ENCODE measurements at places on chromosomes 12 and 14.

DNA sequence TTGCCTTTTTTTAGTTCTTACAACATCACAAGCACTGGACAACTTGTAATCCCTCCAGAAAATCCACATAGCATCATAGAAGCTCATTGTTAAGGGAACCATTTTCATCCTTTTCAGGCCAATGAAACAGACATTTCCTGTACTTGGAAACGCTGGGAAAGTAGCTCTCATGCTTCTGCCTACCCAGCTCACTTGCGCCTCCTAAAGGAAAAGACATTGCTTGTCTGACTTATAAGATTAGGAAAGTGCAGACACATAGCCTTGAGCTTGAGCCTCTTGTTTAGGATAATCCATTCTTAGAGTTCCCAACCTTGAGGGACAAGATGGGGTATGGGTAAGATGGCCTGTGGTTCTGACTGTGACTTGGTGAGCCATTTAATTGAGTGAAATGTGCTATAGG lies 589.5 kb downstream of the NOVA1 start:
- DNase-seq: no peak

DNA sequence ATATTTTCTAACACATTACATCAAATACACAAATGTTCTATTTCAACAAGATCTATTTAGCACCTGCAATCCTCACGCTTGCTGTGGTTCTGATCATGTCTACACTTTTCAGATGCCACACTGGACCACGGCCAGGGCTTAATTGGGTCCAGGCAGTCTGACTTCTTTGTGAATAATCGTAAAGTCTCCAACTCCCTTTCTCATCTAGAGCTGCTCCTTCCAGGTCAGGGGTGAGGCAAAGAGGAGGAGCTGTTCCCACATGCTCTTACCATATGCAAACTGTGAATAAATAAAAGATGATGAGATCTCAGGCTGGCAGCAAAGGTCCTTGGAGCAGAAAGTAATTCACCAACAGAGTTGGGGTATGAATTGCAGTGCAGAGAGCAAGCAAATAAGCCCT lies 316.6 kb downstream of the GLT1D1 start:
- no peak for DNase-seq

DNA sequence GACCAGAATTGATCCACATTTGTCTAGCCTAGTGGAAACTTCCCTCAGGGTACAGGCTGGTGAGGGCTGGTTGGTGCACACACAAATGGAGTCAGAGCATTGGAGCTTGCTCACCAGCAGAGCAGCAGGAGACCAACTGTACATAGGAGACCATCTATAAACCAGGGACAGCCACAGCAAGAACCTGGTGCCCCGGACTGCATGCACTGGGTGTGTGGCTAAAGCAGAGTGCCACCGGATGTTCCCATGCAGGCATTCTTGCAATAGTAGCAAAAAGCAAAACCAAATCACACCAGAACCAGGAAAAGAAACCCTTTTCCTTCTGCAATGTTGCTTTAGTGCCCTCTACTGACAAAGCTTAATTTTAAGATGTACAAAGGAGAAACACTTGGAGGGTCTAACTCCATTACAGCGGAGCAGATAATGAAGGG lies 136.4 kb downstream of the MDGA2 start:
- no peak for DNase-seq

GRCh38 chr12:21656905-21657325 lies 727 bp downstream of the LDHB start:
- DNase-seq: peak; percentile 58

DNA sequence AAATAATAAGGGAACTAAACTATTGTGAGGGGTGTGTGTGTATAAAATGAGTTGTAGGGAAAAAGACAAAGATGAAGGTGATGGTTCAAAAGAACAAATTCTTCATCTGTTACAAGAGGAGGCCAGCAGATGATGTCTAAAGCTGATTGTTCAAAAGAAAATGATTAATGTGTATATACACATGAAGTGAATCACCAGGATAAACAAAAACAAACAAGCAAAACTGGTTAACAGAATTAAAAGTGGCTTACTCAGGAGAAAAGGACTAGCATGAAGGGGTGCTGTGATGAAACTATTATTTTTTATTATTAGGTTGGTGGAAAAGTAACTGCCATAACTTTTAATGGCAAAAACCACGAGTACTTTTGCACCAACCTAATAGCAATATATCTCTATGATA lies 348.4 kb downstream of the BCL11B start:
- DNase-seq: no peak

GRCh38 chr14:72521968-72522741 lies 371.7 kb downstream of the DPF3 start:
- DNase-seq: no peak

GRCh38 chr14:83712418-83713129 lies 1817.4 kb upstream of the FLRT2 start:
- DNase-seq: no peak

DNA sequence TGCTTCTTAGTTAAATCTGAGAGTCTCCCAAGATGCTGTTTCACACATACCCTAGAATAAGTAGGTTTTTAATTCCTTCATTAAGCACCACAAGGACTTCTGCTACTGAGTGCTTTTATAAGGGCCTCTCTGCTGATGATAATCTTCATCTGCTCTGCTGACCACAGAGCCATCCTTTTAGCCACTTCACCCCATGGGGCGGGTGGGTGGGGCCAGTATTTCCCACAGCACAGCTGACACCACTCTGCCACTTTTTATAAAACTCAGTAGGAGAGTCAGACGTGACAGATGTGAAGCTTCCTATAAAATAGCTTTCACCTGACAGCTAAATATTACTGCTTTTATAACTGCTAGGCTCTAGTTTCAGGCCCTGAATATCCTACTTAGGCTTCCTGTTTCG lies 20.3 kb downstream of the FCF1 start:
- DNase-seq: no peak

- DNase-seq: no peak
These were observed 153.1 kb downstream of the TMEM117 start for GRCh38 chr12:43988838-43989560.

GRCh38 chr14:51081209-51081608 lies 13.7 kb downstream of the TRIM9 start:
- no peak for DNase-seq

DNA sequence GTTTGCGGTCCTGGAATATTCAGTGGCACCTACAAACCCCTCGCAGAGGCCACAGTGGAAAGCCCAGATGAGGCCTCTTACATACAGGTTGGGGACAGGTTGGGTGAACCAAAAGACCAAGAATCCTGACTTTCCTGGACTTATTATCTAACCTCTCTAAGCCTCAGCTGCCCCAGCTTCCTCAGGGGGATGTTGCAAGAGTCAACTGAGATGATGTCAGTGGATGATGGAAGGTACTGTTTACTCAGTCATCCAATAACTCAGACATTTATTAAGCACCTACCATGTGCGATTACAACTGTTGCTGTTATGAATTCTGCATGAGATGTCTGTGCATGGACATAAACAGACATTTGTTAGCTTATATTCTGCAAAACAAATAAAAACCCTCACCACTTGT lies 72.8 kb downstream of the RFX4 start:
- no peak for DNase-seq

- no peak for DNase-seq
These were observed 420.8 kb downstream of the CCDC91 start for GRCh38 chr12:28611115-28611435.

DNA sequence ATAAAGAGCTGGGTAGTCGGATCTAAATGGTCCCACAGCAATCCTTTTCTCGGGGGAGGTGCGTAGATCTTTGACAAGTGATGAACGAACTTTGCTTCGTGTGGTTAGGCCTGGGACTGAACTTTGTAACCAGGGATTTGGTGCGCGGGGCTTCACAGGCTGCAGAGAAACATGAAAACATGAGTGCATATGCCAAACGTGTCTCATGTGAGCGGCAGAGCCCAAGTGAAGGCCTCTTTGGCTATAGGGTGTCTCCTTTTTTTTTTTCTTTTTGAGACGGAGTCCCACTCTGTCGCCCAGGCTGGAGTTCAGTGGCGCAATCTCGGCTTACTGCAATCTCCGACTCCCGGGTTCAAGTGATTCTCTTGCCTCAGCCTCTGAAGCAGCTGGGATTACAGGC lies 12.0 kb upstream of the RIOX1 start:
- DNase-seq: no peak

- DNase-seq: no peak
These were observed 122.5 kb downstream of the DICER1 start for GRCh38 chr14:95034788-95035187.

GRCh38 chr14:88359500-88359899 lies 26.0 kb upstream of the SPATA7 start:
- no peak for DNase-seq

GRCh38 chr14:61321385-61322010 lies at the start of gene PRKCH:
PRKCH (plus strand) TSS chr14:61321579; CDS start chr14:61322102, 523 bp downstream.
- peak; percentile 92 for DNase-seq

- DNase-seq: peak; percentile 63
These were observed 8.1 kb upstream of the PPP1R1A start for GRCh38 chr12:54596526-54596946.

DNA sequence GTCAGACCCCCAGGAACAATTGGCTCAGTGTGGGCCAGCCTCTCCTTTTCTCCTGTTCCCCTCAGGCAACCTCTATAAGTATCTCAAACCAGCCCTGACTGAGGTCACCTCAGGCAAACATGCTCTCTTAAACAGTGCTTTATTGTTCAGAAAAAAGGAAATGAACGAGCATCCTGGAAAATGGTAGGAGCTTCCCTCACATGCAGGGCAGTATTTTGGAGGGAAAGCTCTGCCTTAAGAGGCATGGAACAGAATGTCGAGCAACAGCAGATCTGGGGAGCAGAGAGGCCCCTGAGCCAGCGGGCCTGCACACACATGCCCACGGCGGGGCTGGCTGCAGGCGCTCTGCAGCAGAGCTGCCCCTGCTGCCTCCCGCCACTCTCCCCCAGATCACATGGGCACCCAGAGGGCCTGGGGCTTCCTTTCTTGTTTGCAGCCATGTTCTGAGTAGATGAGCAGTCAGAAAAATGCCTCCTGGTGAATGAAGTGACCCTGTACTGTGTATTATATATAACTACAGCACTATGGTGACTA lies 42.0 kb downstream of the MOK start:
- no peak for DNase-seq

GRCh38 chr14:70257526-70257925 lies 68.8 kb upstream of the SLC8A3 start:
- no peak for DNase-seq

DNA sequence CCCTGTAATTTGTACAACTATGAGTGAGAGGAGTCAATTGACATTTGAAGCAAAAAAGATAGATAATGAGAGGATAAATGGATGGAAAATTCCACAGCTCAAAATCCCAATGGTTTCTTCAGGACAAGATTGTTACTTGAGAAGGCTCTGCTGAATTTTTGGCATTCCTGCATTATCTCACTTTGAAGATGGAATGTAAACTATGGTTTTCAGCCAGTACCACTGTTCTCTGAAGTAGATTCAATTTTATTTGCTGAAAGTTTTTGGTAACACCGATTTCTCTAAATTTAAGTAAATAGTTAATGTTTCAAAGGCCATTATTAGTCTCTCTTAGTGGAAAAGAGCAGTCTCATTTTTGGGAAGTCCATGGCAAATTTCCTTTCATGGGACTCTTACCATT lies 121.9 kb upstream of the SLC38A2 start:
- no peak for DNase-seq

- DNase-seq: no peak
These were observed 83.3 kb upstream of the SLC38A4 start for GRCh38 chr12:46908936-46909635.

DNA sequence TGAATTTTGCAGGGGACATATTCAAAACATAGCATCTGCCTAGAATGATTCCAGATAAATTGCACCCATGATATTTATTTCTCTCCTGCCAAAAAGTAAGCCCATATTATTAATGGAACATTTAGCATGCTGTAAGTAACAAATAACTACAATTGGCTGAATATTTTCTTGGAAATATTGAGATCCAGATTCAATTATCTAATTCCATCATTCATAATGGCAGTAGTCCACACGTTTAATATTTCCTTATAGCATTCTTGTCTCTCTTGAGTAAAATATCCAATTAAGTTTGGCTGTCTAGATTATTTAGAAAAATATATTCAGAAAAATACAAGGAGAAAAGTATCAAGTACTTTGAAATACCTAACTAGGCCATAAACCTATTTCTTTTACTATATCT lies 157.5 kb downstream of the FLRT2 start:
- no peak for DNase-seq

DNA sequence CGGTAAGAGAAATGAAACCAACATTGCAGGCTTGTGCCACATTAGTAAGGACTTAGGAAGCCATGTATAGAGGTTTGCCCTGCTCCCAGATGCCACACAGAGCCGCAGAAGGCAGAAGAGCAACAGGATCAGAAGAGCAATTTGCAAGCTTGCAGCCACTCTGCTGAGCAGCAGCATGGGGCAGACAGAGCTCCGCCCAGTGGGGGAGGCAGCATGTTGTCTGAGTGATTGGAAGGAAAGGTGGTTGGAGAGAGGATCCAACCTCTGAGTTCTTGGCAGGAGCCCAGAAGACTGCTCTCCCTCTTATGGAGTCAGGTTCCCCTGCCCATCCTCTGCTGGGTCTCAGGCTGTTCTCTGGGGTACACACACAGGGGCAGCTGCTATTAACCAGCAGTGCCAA lies 2.3 kb upstream of the KRT6A start:
- DNase-seq: no peak

DNA sequence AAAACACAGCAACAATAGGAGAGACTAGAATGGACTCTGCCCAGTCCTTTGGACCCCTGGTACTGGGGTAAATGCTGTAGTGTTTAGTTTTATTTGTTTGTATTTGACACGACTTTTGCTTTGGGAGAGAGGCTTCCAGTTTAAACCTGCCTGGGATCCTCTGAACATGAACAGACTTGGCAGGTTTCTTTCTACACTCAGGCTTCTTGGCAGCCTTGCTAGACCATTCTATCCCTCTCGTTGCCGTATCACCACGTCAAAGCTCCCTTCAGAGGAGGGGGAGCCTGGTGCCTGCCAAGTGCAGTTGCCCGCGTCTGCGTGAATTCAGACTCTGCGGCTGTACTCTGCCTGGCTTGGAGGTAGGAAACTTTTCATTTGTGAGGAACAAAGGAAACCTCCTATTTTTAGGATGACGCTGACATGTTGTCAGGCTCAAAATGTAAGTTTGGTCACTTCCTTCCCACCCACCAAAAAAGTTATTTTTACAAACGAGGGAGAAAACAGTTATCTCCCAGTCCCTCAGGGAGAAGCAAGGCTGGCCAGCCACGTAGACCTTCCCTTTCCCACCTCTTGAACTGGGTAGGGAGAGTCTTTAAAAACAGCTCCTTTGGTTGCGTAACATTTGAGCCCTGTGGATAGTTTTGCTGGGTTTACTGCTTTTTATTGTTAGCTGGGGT lies 25.9 kb downstream of the CD9 start:
- DNase-seq: no peak

DNA sequence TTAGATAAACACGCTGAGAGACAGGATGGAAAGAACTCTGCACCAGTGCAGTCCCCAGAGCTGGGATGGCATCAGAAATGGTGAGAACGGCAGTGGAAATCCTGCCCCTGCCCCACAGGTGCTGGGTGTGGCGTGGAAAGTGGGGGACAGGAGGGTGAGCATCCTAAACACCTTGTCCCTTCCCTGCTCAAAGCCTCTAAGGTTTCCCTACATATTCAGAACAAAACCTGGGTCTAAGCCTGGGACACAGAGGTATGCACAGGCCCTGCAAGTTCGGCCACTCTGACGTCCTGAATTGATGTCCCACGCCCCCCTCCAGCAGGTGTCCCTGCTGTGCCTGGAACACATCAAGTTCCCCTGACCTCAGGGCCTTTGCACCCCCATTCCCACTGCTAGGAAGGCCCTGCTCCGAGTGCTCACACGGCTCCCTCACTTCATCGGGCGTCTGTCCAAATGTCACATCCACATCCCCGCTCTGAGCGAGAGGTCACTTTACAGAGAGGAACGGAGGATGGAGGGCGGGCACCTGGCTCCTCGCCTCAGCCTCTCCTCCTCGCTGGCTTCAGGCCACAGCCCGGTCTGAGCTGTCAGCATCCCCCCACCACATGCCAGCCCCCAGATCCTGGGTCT lies 38.5 kb upstream of the SFSWAP start:
- no peak for DNase-seq

All from CD4-positive, alpha-beta T cell treated with Interleukin-6 for 4 hours (primary cell).